ENCODE measurements at places on chromosomes 3 and 15. TPM values are rescaled to one million over a fixed set of nuclear protein-coding genes. Genes with fewer than 3 reads are reported as not detected.

- H3K27ac ChIP-seq: no peak overlapping the region
- DNase-seq: peak; percentile 68
- no peak overlapping the region for H3K4me3 ChIP-seq
- no peaks in the 10 kb centered on the region for H3K4me1 ChIP-seq
- no peaks in the 10 kb centered on the region for H3K36me3 ChIP-seq
Measured at GRCh38 chr15:66269326-66270090, 16.0 kb upstream of the MEGF11 start.

- H3K27ac ChIP-seq: no peak overlapping the region
- H3K4me1 ChIP-seq: no peaks in the 10 kb centered on the region
- H3K4me3 ChIP-seq: no peak overlapping the region
- H3K36me3 ChIP-seq: no peaks in the 10 kb centered on the region
- no peaks in the 10 kb centered on the region for H3K27me3 ChIP-seq
Measured at GRCh38 chr3:107581230-107581629, 58.5 kb downstream of the BBX start.

DNA sequence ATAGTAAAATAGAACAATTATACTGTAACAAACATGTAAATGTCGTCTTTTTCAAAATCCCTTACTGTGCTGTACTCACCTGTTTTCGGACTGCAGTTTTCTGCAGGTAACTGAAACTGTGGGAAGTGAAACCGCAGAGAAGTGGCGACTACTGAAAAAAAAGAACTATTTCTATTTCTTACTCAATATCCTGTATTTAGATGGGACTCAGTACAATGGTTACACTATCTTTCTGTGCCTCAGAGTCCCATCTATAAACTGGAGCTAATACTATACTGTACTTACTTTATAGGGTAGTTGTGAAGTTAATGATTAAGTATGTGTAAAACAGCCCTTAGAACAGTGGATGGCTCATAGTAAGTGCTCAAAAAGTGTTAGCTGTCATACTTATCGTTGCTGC lies 14.3 kb upstream of the P2RY12 start:
- no peak overlapping the region for H3K4me3 ChIP-seq
- H3K36me3 ChIP-seq: no peaks in the 10 kb centered on the region
- H3K27ac ChIP-seq: no peak overlapping the region
- no peak for DNase-seq

DNA sequence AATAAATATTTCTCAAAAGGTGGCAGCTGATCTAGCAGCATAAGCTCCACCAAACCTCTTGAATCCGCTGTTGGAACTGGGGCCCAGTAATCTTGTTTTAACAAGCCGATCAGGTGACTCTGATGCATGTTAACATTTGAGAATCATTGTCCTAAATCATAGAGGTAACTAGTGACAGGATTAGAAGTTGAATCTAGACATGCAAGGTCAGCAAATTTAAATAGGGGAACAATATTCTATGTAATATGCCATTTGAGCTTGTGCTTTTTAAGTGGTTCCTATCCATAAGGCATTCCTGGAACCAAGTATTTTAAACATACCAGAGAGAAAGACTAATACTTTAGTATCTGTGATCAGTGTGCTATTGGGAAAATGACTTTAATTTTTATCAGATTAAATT lies 412.8 kb downstream of the PYDC2 start:
- no peak overlapping the region for H3K4me3 ChIP-seq
- DNase-seq: no peak
- H3K4me1 ChIP-seq: no peaks in the 10 kb centered on the region
- no peak overlapping the region for H3K27ac ChIP-seq
- no peaks in the 10 kb centered on the region for H3K27me3 ChIP-seq

Gene SH3BP5
- total RNA-seq: 25.2 TPM
